ENCODE measurements at places on chromosomes 3 and 15.
A peak's percentile ranks its signal among the peaks of the same experiment; 100 is the strongest.

- no peak for DNase-seq
Observed at GRCh38 chr3:4850211-4850927, 128.9 kb upstream of the BHLHE40 start.

GRCh38 chr3:155572085-155572484, 172.8 kb downstream of the PLCH1 start:
- no peak for DNase-seq

DNA sequence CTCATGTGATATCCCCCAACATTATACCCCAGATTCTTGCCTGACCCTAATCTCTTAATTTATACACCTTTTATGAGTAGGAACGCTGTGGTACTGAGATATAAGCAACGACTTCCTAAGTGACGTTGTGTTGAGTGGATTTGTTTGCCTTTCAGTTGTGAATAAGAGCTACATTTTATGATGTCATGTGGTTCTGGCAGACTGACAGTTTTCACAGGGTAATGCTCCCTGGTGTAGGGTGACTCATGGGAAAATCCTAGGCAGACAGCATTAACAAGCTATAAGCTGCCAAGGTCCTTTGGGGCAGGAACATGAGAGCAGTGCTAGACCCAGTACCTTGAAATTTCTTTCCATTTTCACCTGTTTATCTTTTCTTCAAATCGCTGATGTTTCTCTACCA, 11.2 kb downstream of the C3orf52 start:
- DNase-seq: no peak

- no peak for DNase-seq
Observed at GRCh38 chr3:64730681-64731080, 42.9 kb upstream of the ADAMTS9 start.

DNA sequence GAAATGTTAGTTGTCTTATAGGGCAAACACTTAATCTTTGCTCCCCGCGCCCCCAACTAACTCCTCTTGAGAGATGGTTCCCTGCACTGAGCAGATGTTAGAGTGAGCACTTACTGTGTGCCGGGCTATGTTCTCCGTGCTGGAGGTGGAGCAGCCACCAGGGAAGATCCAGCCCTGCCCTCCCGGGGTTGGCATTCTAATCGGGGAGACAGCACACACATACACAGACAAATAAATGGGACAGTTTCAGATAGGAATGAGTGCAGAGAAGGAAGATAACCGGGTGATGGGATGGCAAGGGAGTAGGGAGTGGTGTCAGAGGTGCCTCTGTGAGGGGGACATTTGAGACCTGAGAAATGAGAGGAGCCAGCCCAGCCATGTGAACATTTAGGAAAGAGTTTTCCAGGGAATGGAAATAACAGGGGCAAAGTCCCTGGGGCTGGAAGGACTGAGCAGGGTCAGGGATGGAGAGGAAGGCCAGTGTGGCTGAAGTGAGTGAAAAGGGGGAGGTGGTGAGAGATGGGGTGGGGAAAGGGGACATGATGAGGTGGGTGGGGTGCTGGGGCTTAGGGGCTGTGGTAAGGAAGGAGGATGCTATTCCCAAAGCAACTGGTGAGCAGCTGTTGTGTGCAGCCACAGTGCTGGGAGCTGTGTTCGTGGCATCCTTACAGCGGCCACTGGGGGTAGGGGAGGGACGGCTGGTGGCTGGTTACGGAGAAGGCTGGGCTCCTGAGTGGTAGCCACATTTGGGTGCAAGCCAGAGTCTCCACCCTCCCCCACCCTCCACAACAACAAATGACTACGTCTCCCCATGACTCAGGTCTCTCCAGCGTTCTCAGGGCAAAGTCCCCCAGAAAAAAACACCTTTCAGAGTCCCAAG, 15.4 kb upstream of the FGD5 start:
- DNase-seq: no peak

DNA sequence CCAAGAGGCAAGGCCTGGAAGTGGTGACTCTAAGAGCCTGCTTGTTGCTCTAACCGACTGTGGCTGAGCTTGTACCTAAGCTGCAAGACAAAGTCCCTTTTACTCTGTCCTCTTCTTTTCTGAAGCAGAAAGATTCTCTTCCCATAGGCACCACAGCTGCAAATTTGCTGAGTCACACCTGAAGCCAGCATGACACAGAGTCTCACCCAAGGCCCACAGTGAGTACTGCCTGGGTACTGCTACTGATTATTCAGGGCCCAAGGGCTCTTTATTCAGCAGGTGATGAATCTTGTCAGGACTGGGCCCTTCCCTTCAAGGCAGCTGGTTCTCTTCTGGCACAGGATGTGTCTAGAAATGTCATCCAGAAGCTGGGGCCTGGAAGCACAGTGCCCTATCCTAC, 18.9 kb upstream of the TIGIT start:
- no peak for DNase-seq

GRCh38 chr3:42546691-42547213, 35.0 kb downstream of the SEC22C start:
- DNase-seq: no peak

DNA sequence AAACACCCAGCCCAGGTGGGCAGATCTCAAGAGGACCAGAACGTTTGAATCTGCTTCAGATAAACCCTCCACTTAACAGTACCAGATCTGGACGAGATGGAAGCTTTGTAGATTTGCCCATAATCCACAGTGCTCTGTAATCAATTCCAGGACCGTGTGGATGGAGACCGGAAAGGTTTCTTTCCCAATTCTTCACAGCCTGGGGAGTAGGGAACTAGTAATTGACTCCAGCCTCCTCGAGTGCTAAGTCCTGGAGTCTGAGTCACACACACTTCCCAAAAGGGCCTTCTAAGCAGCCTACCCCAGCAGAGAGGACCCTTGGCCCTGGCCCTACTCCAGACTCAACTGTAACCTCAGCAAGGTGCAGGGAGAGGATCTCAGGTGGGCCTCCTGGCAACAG, 56.2 kb upstream of the TSEN2 start:
- DNase-seq: no peak

- DNase-seq: peak; percentile 74
Observed at GRCh38 chr15:25438601-25439368, at the start of gene UBE3A. TSS of gene UBE3A (minus strand) at chr15:25439024. CDS start at chr15:25409107, 29,917 bp downstream.

GRCh38 chr3:12400616-12401194, 83.6 kb upstream of the TSEN2 start:
- no peak for DNase-seq

DNA sequence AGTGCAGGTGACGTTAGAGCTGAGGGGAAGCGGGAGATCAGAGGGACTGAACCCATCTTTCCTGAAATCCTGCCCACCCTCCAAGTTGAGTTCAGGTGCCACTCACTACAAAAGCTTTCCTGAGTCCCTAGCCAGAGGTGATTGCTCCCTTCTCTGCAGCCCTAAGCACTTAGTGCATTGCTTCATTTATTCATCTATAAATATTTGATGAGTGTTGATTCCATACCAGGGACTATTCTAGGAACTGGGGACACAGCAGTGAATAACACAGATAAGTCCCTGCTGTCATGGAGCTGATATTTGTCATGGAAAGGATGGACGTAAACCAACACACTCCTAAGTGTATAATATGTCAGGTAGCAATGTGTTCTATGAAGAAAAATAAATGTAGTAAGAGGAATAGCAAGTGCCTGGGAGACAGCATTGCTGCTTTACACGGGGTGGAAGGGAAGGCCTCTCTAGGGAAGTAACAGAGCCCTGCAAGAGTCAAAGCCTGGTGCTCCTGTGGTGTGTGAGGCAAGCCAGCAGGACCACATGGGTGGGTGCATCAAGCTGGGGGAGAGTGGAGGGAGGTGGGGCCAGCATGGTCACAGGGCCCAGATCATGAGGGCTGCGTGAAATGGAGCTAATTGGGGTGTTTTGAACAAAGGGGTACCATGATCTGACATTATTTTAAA, 18.6 kb downstream of the ALPK3 start:
- no peak for DNase-seq

DNA sequence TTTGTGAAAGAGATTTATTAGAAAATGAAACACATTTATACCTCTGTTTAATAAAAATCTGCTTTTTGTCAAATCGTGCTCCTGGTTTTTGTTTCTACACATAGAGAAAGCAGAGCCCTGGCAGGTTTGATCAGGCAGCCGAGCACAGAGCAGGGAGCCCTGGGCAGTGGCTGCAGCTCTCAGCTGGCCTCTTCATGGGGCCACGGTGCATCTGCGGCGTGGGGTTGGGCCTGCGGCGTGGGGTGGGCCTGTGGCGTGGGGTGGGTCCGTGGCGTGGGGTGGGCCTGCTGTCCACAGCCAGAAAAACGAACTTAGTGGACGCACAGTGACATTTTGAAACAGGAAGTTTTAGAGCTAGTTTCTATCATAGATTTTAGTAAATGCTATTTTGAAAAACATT, 10.6 kb downstream of the GOLGA6L2 start:
- DNase-seq: no peak

- no peak for DNase-seq
Observed at GRCh38 chr3:5300638-5301037, 113.1 kb downstream of the EDEM1 start.

DNA sequence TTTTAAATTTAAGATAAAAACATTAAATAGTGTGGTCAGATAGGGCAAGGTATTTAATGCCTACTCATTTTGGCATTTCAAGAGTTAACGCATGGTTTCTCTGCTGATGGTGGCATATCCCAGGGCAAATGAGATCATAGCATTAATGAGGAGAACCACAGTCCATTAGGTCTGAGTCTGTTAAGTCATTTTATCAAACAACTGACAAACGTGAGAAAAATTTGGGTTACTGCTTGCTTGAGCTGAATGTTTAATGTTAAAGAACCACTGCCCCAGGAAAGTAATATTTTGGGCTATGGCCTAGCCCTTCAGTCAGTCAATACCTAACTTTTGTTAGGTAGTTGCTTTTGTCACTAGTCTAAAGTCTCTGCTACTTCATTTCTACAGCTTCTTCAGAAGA, 37.9 kb upstream of the SLC2A2 start:
- no peak for DNase-seq

- no peak for DNase-seq
Observed at GRCh38 chr3:135896613-135897012, 68.9 kb upstream of the PPP2R3A start.

GRCh38 chr3:12773710-12774086, 14.6 kb upstream of the TMEM40 start:
- no peak for DNase-seq
